Panc1 (cell line): ENCODE measurements at places on chromosomes 11 and 22. TPM values are rescaled to one million over a fixed set of nuclear protein-coding genes. Genes with fewer than 3 reads are reported as not detected.
A peak's percentile ranks its signal among the peaks of the same experiment; 100 is the strongest.

DNA sequence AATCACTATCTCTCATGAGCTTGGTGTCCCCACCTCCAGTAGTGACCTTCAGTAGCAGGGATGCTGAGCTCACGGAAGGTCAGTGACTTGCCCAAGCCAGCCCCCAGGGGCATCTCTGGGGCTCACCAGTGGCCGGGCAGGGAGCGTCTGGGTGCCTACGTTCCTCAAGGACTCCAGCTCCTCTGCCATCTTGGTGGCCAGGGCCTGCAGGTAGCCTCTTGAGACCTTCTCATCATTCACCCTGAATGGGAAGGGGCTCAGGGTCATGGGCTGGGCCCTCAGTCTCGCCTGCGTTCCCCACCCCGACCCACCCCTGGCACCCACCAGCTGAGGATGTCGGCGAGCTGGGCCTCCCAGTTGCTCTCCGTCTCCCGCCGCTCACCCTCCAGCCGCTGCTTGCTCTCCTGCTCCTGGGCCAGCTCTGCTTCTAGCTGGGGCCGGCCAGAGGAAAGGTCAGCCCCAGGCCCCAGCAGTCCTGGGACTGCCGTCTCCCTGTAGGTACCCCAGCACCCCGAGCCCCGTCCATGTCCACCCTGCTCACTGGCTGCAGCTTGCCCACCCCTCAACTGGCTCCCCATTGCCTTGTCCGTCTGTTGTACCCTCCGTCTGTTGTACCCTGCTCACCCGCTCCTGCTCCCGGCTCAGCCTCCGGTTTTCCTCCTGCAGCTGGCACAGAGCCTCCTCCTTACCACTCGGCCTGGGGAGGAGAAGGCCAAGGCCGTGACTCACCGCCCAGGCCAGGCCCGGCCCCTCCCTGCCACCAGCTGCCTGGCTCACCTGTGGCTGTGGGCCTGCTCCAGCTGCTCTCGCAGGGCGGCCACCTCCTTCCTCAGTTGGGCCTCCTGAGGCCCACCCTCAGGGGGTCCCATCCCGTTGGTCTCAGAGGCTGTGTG is 9.5 kb downstream of the CDC42BPG start:
- peak overlapping the region; percentile 59; the same call in 1 of the 2 replicates for H3K27ac ChIP-seq
- no peaks in the 10 kb centered on the region for H3K27me3 ChIP-seq
- H3K4me1 ChIP-seq = peaks cover 18% of the 10 kb centered on the region
- no peaks in the 10 kb centered on the region for H3K36me3 ChIP-seq
- no peak overlapping the region for H3K4me3 ChIP-seq

DNA sequence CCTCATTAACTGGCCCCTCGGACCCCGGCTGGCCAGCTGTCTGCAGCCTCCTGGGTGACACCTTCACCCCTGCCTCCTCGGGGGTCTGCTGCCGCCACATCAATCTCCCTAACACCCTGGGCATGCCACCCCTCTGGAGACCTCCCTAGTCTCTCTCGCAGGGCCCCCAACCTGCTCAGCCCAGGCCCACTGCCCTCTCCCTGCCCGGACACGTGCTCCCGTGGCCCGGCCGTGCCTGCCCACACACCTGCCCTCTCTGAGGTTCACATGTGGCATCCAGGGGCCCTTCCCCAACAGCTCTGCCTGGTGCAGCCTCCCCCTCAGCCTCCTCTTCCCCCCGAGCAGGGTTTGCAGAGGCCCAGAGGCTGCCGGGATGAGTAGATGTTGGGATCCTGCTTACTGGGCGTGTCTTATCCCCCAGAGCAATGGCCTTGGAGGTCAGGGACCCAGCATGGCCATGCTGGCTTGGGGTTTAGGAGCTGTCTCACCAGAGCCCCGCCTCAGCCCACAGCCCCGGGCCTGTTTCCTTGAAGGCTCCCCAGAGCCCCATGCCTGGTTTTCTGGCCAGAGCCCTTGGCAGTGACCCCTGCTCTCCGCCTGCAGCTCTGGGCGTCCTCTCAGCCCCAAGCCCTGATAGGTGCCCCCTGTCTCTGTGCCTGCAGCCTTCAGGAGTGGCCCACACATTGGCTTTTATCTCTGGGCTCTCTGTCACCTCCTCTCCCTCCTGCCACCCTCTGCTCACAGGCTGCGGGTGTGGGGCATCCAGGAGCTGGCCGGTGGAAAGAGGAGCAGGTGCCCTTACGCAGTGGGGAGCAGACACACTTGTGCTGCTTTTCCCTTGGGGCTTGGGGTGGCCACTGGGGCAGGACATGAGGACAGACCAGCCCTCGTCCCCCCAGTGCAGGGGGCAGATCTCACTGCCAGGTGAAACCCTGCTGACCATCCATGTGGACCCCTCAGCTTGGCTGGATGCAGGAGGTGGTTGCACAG is 25.7 kb upstream of the SEPTIN5 start:
- H3K27me3 ChIP-seq = no peaks in the 10 kb centered on the region
- H3K4me1 ChIP-seq = peaks cover 7% of the 10 kb centered on the region; the same call in 1 of the 2 replicates
- no peak overlapping the region for H3K4me3 ChIP-seq
- no peak overlapping the region for H3K27ac ChIP-seq
- DNase-seq = no peak

DNA sequence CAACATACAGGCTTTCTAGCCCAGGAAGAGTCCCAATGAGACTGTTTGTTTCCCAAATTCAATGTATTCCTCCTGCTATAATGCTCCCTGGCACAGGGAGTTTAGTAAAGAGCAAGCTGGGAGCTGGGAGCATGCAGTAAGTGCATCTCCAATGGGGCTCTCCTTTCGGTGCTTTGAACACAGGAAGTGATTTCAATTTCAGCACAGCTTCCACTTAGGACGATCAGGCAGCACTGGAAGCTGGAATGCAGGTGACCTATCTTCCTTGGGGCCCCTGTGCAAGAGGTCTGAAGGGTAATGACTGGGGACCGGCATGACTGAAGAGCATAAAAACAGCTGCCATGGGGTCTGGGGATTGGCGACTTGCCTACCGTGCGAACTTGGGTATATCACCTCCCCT is 76.0 kb downstream of the LARGE1 start:
- no peaks in the 10 kb centered on the region for H3K27me3 ChIP-seq
- no peaks in the 10 kb centered on the region for H3K4me1 ChIP-seq
- H3K27ac ChIP-seq = no peak overlapping the region
- H3K36me3 ChIP-seq = no peaks in the 10 kb centered on the region
- no peak overlapping the region for H3K4me3 ChIP-seq
- DNase-seq = no peak

- H3K27ac ChIP-seq = no peak overlapping the region
- no peak overlapping the region for H3K4me3 ChIP-seq
- H3K36me3 ChIP-seq = no peaks in the 10 kb centered on the region
Observed at GRCh38 chr22:45911601-45912271, 65.2 kb downstream of the WNT7B start.

DNA sequence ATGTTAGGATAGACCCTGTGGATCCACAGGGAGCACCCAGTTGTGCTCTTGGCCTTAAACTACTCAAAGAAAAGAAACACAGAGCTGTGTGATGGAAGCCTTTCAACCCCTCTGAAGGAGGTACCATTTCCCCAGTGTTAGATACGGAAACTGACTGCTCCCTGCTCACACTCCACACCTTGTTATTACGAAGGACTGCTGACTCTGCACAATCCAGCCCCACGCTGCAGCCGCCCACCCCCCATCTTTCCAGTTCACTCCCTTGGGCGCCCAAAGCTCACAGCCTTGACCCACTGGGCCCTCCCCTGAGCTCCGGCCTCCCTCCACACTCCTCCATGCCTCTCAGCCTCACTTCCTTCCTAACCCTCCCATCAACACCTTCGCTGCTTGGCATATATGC is 75.5 kb downstream of the EFCAB6 start:
- no peak overlapping the region for H3K27ac ChIP-seq
- H3K4me3 ChIP-seq = no peak overlapping the region
- no peaks in the 10 kb centered on the region for H3K4me1 ChIP-seq
- DNase-seq = no peak
- H3K36me3 ChIP-seq = no peaks in the 10 kb centered on the region

DNA sequence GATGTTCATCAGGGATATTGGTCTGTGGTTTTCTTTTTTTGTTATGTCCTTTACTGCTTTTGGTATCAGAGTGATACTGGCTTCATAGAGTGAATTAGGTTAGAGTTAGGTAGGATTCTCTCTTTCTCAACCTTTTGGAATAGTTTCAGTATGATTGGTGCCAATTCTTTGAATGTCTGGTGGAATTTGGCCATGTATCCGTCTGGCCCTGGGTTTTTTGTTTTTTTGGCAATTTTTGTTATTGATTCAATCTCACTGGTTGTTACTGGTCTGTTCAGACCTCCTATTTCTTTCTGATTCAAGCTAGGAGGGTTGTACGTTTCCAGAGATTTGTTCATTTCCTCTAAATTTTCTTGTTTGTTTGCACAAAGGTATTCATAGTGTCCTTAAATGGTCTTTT is 54.4 kb downstream of the ATXN10 start:
- no peak overlapping the region for H3K4me3 ChIP-seq
- H3K36me3 ChIP-seq = no peaks in the 10 kb centered on the region; the same call in 1 of the 2 replicates
- no peak overlapping the region for H3K27ac ChIP-seq
- DNase-seq = no peak

DNA sequence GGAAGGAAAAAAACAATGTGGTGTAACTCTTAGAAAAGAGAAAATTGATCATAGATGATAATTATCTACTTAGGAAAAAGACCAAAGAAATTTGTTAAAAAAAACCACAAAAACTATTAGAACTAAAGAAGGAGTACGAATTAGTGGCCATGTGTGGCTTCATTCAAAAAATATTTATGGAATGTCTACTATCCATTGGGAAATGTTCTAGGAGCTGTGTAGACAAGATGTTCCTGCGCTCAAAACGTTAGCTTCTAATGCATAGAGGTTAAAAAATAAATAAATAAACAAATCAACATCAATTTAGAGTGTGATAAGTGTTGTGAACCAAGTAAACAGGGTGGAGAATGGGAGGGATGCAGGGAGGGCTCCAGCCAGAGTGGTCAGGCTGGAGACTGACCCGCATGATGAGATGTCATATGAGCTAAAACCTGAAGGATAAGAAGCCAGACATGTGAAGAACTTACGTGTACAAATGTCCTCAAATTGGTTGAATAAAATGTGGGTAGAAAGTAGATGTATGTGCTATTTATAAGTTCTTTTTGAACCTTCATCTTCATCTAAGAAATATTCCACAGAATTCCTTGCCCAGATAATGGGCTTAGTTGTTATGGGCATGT is 4.3 kb upstream of the EXPH5 start:
- H3K27ac ChIP-seq = no peak overlapping the region
- H3K36me3 ChIP-seq = 0 out of 2 replicates have a peak, but pooled peaks cover 2% of the 10 kb centered on the region
- H3K4me1 ChIP-seq = peaks cover 4% of the 10 kb centered on the region; the same call in 1 of the 2 replicates
- peaks cover 44% of the 10 kb centered on the region for H3K27me3 ChIP-seq

DNA sequence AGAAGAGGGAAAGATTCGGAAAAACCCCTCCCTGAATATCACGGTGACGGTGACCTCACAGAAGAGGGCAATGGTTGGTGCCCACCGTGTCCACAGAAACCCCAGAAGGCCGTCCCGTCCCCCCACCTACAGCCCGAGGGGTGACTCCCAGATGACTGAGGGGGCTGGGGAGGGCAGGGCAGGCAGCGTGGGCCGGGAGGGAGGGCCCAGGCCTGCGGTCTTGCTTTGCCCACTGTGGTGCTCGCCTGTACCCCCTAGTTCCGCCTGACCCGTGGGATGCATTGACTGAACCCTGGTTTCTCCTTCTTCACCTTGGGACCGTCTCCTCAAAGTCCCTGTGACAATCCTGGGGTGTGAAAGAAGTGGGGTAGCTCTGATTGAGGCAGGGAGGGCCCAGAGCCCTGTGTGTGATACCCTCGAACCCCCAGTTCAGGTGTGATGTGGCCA is 526.7 kb downstream of the BRD1 start:
- DNase-seq = no peak
- H3K27me3 ChIP-seq = no peaks in the 10 kb centered on the region
- no peak overlapping the region for H3K27ac ChIP-seq

DNA sequence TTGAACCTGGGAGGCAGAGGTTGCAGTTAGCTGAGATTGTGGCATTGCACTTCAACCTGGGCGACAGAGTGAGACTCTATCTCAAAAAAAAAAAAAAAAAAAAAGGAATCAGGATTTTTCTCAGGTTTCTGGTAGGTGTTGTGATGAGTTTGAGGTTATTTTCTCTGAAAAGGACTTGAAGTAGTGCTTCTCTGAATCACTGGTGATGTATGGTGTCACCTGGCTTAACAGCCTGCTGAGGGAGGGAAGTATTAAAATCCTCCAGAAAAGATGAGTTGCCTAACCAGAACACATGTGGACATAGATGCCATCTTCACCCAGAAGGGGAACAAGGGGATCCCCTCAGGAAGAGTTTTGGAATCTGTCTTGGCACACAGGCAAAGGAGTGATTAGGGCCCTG is 20.1 kb downstream of the SMARCB1 start:
- no peak for DNase-seq
- peaks cover 13% of the 10 kb centered on the region for H3K36me3 ChIP-seq

GRCh38 chr11:80843266-80843974 is 1402.6 kb upstream of the TENM4 start:
- no peaks in the 10 kb centered on the region for H3K27me3 ChIP-seq
- no peak overlapping the region for H3K4me3 ChIP-seq
- no peaks in the 10 kb centered on the region for H3K36me3 ChIP-seq
- DNase-seq = no peak
- no peak overlapping the region for H3K27ac ChIP-seq

- peaks cover 14% of the 10 kb centered on the region for H3K4me1 ChIP-seq
- H3K27me3 ChIP-seq = no peaks in the 10 kb centered on the region
Observed at GRCh38 chr11:85643191-85643614, 4.6 kb upstream of the TMEM126A start.

DNA sequence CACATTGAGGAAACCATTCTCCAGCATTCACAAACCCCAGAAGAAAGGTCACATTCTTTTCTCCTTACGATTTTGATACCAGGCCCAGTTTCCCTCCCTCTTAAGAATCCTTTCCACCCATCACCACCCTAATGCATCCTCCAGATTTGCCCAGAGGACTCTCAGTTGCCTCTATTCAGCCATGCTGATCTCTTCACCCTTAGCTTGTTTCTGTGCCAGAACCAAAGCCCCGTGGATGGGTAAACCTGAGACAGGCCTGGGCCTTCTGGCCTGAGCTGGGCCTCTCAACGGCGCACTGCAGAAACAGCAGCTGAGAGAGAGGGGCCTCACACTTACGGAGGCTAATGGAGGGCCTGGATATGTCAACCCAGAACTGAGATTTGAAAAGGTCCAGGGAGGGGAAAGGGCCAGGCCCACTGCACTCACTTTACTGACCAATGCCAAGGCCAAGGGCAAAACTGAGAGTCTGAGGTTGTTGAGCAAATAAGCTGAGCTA is 32.2 kb upstream of the OAF start:
- DNase-seq = no peak
- H3K4me3 ChIP-seq = no peak overlapping the region
- no peaks in the 10 kb centered on the region for H3K4me1 ChIP-seq
- H3K36me3 ChIP-seq = no peaks in the 10 kb centered on the region

DNA sequence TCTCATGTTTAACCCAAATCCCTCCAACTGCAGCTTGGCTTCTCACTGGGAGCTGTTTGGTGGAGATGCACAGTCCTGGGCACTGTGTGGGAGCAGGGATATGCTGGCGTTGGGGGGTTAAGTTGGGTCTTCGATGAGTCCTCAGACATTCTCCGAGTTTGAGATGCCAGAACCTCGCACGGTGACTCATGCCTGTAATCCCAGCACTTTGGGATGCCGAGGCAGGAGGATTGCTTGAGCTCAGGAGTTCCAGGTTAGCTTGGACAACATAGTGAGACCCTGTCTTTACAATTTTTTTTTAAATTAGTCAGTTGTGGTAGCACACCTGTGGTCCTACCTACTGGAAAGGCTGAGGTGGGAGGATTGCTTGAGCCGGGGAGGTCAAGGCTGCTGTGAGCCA is 20.7 kb downstream of the POU2F3 start:
- H3K4me1 ChIP-seq = no peaks in the 10 kb centered on the region
- peaks cover 44% of the 10 kb centered on the region for H3K27me3 ChIP-seq
- H3K36me3 ChIP-seq = no peaks in the 10 kb centered on the region
- DNase-seq = no peak

Gene NLRP14
- 0.08 TPM for total RNA-seq

Gene DDI1
- total RNA-seq = not detected

Gene DEUP1
- total RNA-seq = not detected

Gene SCUBE1
- total RNA-seq = not detected

Gene ALDH3B2
- not detected for total RNA-seq

Gene TMEM45B
- 2.6 TPM for total RNA-seq
